ENCODE measurements at places on chromosomes 4 and X.

- DNase-seq = no peak
Observed at GRCh38 chrX:55011294-55011693, 11.1 kb downstream of the APEX2 start.

- no peak for DNase-seq
Observed at GRCh38 chr4:42513748-42514492, 116.6 kb downstream of the SHISA3 start.

- DNase-seq = no peak
Observed at GRCh38 chr4:139458543-139458942, 4.6 kb downstream of the RAB33B start.

DNA sequence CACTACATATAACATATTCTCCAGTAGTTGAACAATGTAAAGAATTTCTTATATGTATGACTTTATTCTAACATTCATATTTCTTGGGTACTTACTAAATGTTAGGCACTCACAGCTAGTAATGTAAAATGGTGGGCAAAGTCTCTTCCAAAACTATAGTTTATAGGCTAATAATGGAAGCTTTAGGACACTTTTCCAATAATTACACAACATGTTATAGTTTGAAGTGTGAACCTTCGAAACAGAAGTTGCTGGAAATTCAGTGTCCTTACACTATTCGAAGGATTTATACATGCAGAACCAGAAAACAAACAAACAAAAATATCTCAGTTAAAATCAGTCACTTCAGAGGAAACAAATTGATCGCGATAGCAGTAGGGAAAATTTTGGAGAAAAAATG, 212.6 kb downstream of the DMD start:
- no peak for DNase-seq

- no peak for DNase-seq
Observed at GRCh38 chrX:21702725-21703124, 44.6 kb upstream of the KLHL34 start.

DNA sequence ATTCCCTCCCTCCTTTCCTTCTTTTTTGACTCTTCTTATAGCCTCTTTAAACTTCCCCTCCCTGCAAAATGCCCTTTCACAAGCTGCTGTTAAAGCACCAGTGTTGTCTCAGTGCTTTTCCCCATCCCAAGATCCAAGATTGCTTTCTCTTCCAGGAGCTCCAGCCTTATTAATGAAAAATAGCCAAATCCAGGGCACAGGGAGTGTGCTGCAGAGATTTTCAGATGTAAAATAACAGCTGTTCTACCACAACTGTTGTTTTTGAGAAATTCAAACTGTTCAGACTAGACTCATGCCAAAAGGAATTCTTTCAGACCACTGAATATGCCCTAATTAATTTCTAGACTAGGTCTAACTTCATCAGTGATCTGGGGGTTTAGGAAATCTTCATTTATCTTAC, 47.0 kb upstream of the GPC3 start:
- no peak for DNase-seq

GRCh38 chr4:189121336-189121735, 819.3 kb upstream of the FRG1 start:
- DNase-seq = no peak

GRCh38 chrX:43000121-43000520, 222.2 kb upstream of the PPP1R2C start:
- DNase-seq = no peak

DNA sequence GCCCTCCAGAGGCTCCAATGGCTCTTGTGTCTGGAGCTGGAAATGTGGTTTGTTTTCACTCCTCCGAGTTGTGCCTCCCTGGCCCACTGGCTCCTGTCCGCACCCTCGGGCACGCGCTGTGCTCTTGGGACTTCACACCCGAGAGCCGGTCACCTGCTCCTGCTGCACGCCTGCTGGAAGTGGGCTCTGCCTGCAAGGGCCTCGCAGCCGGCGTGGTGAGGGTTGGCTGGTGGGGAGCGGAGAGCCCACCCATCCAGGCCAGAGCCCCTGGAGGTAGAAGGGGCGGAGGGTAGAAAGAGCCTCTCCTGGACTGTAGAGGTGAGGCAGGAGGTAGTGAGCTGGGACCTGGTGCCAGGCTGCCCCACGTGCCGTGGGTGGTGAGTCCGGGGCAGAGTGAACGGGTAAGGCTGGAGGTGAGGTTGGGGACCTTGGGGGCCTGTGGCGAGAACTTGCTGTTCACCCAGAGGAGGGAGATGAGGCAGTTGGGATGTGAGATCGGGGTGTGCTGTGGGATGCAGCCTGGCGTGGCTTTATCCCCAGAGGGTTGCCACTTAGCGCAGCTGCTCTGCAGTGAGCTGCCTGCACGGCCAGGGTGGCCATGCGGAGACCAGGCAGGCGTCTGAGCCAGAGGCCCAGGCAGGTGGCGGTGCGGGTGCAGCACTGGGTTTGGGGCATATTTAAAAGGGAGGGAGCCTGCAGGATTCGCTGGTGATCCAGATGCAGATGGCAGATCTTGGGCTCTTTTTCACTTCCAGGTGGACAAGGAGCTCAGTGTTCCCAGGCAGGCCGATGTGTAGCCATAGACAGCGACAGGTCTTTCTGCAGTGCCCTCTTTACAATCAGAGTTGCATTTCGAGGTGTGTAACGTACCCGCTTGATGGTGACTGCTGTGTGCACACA, 48.8 kb downstream of the PCGF3 start:
- DNase-seq = no peak

- no peak for DNase-seq
Observed at GRCh38 chrX:106363214-106363613, 195.1 kb downstream of the PWWP3B start.

DNA sequence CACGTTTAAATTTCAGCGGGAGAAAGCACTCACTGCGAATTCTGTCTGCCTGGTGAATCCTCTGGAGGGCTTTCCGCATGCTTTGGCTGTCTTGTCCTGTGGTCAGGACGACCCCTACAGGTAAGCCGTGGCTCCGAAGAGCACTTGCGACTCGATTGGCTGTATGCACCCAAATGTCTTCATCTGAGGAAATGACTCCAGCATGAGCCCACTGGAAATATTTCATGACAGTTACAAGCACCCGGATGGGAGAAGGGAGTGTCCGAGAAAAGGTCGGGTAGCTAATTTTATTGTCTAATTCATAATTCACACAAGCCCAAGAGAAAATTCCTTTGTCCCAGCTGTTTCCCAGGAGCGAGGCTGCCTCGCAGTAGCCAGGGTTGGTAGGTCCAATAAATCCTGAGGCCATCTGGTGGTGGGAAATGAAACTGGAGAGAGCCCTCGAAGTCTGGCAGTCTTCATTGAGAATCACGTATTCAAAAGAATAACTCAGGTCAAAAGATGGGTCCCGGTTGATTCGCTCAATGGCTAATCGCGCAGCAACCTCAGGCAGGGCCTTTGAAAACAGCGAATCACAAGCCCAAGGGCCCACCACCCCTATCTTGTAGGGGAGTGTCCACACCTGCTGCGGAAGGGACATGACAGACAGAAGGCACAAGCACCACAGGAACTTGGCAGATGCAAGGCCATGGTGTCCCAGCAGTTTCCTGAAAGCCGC, 6.6 kb downstream of the GUCY2F start:
- DNase-seq = no peak

DNA sequence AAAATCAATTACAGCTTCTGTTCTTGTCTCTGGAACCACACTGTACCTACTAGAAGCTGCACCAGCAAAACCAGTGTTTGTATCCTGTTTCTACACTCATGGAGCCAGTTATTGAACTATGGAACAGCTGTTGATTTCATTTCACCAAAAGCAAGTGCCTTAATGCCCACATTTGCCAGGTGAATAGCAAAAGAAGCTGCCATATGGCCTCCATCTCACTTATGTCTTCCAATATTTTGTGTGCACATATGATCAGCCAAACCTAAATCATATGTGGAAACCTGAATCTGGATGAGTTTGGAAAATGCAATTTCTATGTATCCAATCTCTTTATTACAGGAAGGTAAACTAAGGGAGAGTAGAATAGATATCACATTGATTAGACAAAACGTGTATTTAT, 415.8 kb upstream of the GRID2 start:
- no peak for DNase-seq

DNA sequence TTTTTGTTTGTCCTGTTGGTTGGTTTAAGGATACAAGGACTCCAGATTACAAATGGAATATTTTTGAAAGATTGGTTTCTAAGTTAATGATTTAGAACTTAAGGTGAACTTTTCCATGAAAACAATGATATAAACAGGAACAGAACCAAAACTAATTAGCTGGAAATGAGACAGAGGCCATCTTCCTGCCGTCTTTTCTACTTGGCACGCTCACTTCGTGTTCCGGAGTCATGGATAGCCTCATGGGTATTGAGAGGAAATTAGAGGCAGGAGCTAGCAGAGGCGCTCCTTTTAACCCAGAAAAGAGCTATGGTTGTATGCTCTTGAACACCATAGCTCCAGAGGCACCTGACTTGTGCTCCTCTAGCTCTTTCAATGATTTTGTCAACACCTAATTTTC, 2.4 kb downstream of the FAM241A start:
- DNase-seq = no peak

- DNase-seq = no peak
Observed at GRCh38 chr4:145507636-145508035, 26.0 kb downstream of the SMAD1 start.

DNA sequence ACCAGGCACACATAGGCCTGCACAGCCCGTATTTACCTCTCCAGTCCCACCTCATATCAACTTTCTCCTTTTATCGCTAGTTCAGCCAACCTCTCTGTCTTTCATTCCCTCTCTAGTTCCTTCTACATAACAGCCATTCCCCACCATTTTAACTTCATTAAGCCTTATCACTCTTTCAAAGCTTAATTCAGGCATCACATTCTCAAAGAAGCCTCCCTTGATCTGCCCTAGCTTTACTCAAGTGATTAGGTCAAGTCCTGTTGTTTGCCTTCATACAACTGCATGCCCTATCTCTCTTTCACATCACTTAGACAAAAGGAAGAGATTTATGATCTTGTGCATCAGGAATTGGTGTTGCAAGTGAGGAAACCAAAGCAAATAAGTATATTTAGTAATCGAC, 74.2 kb downstream of the ALPK1 start:
- no peak for DNase-seq

GRCh38 chr4:114302472-114302871, 296.1 kb upstream of the UGT8 start:
- no peak for DNase-seq

- no peak for DNase-seq
Observed at GRCh38 chr4:41156574-41156973, 57.8 kb downstream of the APBB2 start.

DNA sequence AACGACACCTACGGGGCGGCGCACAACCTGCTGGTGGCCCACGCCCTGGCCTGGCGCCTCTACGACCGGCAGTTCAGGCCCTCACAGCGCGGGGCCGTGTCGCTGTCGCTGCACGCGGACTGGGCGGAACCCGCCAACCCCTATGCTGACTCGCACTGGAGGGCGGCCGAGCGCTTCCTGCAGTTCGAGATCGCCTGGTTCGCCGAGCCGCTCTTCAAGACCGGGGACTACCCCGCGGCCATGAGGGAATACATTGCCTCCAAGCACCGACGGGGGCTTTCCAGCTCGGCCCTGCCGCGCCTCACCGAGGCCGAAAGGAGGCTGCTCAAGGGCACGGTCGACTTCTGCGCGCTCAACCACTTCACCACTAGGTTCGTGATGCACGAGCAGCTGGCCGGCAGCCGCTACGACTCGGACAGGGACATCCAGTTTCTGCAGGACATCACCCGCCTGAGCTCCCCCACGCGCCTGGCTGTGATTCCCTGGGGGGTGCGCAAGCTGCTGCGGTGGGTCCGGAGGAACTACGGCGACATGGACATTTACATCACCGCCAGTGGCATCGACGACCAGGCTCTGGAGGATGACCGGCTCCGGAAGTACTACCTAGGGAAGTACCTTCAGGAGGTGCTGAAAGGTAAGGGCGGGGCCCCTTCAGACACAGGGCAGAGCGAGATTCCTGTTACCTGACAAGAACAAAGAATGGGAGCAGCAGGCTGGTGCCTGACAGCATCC, 11.7 kb downstream of the RPL9 start:
- DNase-seq = no peak

DNA sequence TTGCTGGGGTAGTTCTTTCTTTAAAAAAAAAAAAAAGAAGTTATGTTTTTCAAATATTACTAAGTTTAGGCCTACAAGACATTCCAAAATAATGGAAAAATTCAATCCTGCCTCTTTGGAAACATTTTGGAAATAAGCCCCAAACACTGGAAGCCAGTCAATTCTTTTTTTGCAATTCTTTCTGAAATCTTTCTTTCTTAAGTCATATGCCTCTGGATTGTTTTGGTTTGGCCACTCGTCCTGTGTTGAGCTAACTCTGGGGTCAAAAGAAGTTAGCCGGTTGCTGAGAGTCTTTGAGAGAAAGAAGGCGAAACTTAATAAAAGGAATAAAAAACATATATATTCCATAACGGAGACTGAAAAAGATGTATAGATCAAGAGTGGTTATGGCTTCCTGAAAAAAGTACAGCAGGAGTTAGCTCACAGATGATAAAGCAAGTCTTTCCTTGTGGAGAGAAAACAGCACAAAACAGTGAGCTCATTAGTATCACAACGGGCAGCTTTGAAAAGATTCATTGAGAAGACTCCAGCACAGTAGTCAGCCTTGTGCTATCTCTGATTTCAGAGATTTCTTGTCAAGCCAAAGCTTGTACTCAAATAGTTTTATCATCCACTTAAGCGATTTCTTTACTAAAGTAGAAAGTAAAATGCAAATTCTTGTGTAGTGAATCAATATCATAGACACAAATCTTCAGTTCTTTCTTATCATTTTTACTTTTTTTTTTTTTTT, 64.8 kb downstream of the PLS3 start:
- no peak for DNase-seq
